ENCODE measurements at places on chromosomes 4 and X.

DNA sequence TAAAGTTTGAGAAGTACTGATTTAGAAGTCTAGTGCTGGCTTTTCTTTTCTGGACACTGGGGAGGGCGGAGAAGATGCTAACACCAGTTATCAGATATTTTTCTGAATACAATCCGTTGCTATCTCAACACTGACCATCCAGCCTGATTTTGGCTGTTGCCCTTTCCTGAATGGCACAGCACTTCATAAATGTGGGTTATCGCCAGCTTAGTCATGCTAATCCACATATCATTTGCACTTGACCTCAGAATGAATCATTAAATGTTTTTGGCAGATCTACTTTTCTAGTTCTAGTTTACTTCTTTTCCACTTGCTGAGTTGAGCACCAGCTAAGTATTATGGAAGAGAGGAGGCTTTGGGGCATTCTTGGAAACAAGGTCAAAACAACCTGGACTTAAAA lies 60.8 kb upstream of the ESX1 start:
- DNase-seq = no peak

DNA sequence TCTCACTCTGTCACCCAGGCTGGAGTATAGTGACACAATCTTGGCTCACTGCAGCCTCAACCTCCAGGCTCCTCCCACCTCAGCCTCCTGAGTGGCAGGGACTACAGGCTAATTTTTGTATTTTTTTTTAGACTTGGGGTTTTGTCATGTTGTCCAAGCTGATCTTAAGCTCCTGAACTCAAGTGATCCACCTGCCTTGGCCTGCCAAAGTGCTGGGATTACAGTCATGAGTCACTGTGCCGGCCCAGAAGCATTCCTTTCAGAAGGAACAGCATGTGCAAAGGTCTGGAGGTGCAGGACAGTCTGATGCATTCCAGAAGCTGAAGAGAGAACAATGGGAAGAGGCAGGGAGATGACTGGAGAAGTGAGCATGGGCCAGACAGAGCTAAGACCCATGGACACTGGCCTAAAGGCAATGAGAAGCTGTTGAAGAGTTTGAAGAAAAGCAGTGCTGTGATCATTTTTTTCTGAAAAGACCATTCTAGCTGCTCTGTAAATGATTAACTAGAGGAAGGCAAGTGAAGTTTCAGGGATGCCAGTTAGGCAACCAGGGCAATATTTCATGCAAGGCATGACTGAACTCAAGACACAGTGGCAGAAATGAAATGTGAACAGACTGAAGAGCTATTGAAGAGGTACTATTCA lies 43.2 kb downstream of the MANBA start:
- no peak for DNase-seq

DNA sequence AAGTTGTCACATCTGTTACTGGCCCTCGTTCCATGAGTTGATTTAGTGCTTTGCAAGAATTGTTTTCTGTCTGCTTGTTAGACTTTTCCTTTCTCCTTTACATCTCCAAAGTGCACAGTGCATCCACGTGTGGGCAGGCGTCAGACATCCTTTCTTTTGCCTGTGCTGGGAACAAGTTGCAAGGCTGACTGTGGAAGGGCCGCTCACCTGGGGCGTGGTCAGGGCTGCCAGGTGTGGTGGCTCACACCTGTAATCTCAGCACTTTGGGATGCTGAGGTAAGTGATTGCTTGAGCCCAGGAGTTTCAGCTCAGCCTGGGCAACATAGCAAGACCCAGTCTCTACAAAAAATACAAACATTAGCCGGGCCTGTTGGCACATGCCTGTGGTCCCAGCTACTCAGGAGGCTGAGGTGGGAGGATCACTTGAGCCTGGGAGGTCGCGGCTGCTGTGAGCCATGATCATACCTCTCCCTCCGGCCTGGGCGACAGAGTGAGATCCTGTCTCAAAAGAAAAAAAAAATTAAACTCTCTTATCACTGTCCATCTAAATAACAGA lies 46.2 kb downstream of the RGS12 start:
- DNase-seq = no peak

DNA sequence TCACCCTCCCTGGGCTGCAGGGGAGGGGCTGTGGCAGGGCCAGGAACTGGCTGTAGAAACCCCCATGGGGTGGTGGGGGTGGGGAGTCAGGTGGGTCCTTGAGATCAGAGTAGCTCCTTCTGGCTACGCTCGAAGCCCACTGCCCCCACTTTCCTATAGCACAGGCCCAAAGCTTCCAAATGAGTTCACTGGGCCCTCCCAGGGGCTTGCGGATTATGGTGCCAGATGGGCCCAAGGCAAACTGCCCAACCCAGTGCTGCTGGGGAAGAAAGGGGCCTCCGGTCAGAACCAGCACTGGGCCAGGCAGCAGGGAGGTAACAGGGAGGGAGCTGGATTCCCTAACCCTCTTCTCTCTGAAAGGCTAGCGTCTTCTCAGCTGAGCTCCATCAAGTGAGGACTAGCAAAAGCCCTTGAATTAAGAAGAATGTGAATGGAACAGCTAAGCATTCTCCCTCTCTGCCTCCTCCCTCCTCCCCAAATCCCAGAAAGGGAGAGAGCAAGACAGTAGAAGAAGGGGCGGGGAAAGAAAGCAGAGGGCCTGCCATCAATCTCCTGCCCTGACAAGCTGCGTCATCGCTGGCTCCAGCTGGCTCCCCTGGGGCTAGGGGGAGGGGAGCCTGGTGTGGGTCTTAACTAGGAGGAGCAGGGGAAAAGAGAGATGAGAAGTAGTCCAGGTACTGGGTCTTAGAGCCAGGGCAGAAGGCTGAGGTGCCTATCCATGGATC lies 34.7 kb downstream of the FRMPD3 start:
- DNase-seq = no peak

DNA sequence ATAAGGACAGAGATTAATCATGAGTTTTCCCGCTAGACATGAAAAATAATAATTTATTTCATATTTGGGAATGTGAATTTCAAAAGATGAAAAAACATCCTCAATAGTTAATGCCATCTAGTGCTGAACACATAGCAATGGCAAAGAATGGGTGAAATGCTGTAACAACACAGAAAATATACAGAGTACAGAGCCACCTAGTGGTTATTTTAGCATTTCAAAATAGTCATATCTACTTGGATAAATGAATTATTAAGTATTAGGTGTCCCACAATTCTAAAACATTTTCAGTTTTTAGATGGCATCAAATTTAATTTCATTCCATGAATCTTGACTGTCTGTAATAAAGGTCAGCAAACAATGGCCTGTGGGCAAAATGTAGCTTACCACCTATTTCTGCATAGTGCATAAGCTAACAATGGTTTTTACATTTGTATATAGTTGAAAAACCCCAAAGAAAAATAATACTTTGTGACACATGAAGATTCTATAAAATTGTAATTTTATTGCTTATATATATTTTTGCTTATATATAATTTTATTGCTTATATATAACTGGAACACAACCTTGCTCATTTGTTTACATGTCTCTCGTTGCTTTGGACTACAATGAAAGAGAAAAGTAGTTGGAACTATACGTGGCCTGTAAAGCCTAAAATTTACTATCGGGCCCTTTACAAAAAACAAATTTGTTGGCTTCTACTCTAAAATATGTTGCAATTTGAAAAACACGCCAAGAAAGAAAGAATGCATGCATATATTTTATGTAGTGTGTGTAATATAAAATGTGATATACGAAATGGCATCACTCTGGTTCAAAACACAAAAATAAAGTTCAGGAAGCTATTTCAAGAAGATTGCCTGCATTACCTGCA lies 99.1 kb upstream of the FAM47C start:
- no peak for DNase-seq

- no peak for DNase-seq
Measured at GRCh38 chr4:181525634-181526033, 717.6 kb upstream of the TENM3 start.

DNA sequence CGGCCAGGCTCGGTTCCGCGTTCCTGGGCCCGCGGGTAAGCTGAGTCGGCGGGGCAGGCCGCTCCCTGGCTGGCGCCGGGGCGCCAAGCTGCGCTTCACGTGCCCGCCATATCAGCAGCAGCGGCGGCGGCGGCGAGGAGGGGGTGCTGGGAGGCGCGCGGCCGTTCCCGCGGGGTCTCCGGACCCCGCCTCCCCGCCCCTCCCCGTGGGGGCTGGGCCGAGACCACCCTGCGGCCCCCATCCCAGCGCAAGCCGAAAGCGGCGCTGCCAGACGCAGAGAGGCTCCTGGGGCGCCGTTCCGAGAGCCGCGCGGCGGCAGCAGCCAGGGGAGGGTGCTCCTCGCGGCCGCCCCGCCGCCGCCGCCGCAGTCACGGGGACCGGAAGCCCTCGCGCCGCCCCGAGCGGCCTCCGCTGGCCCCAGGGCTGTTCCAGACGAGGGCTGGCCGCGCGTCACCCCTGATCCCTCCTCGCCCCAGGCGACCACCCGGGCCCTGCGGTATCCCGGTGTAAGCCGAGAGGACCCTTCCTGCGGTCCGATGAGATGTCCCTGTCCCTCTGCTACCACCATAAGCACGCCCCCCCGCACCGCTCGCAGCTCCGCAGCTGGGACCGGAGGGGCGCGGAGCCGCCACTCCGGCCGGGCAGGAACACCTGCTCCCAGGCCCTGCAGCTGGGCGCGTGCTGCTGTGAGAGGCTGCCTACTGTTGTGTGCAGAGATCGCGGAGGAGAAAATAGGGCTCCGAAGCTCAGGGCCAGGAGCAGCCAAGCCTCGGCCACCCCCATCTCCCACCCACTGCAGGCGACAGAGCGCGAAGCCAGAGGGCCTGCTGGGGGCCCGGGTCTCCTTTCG lies 7.5 kb upstream of the BCOR start:
- no peak for DNase-seq

GRCh38 chr4:138327338-138327737 lies 85.2 kb upstream of the SLC7A11 start:
- DNase-seq = no peak

All from stimulated activated CD4-positive, alpha-beta T cell treated with anti-CD3 and anti-CD28 coated beads, TNF-alpha, amount 100 ng/mL, for 4 hours (primary cell).